CD4-positive, alpha-beta T cell treated with Interferon gamma for 1 hour (primary cell): ENCODE measurements at places on chromosomes 6 and 20.

DNA sequence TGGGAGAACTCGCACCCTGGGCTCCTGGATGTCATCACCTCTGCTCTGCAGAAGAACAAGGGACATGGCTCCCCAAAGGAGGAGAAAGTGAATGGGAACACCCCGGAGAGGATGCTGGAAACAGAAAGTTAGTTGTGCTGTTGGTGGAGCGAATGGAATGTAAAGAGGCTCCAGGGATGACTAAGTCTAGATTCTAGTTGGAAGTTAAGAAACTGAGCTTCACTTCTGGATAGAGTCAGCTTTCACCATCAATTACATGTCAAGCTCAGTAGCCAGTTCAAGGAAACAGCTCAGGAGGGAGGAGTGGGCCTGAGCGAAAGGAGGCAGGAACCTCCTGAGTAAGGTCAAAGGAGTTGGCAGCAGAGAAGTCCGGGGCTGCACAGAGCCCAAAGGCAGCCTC is 132.1 kb upstream of the ARID1B start:
- no peak for DNase-seq

- DNase-seq, result no peak
These were observed 10.8 kb downstream of the IPCEF1 start for GRCh38 chr6:154345811-154346210.

GRCh38 chr6:146154197-146154596 is 125.3 kb downstream of the GRM1 start:
- DNase-seq, result no peak

GRCh38 chr20:64146301-64146935 is 17.8 kb upstream of the MYT1 start:
- no peak for DNase-seq

GRCh38 chr6:14751645-14752175 is 494.2 kb upstream of the JARID2 start:
- DNase-seq, result no peak

DNA sequence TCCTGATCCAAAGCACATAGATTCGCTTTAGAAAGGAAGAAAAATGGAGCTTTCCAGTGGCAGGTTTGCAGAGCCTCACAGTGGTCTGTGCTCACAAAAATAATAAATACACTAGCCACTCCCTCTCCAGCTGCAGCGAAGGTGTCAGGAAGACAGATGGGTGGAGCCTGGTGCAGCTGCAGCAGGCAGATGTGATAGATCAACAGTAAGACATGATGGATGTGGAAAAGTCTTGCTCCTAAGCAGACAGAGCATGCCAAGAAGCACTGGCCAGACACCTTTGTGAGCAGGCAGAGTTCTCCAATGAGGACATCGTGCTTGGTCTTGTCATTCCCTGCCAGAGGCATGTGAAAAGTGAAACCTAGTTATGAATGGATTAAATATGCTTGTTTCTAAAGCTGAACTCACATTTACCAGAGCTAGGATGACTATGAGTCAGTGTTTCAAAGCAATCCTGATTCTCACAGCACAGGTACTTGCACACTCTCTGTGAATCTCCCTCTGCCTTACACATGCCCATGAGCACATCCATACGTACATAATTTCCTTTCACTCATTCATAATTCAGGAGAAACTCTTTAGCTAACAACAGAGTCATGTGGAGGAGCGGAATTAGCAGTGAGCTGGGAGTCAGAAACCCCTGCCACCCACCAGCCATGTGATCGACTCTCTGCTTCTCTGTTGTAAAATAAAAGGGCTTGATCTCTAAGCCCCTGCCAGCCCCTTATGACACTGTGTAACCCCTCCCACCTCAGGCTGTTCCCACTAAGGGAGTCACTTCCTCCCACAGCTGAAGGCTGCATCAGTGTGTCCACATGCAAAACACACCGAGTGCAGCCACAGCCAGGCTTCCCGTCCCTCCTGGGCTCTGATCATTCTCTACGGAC is 111.2 kb downstream of the SCML4 start:
- DNase-seq, result peak; percentile 21

DNA sequence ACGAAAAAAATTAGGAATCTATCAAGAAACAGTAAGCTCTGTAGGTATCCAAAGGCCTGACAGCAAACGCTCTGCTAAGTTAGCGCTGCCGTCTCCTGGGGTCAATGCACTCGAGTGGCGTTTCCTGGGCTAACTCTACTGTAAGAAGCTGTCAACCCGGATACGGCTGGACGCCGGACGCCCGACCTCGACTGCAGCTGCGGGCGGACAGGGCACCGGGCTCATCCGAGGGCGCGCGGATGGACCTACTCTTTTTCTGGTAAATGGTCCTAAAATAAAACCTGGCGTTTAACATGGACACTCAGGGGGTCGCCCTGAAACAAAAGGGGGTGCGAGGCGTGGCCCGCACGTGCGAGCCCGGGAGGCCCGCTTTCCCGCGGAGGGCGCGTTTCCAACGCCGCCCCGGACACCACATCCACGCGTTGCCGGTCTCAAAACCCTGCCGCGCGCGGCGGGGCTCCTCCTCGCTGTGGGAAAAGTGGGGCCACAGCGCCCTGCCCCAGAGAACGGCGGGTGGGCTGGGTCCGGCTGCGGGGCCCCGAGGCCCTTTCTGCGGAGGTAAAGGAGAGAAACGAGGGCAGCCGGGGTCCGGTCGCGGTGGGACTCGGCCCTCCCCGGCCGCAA is 537 bp downstream of the TCP1 start:
- DNase-seq, result no peak

DNA sequence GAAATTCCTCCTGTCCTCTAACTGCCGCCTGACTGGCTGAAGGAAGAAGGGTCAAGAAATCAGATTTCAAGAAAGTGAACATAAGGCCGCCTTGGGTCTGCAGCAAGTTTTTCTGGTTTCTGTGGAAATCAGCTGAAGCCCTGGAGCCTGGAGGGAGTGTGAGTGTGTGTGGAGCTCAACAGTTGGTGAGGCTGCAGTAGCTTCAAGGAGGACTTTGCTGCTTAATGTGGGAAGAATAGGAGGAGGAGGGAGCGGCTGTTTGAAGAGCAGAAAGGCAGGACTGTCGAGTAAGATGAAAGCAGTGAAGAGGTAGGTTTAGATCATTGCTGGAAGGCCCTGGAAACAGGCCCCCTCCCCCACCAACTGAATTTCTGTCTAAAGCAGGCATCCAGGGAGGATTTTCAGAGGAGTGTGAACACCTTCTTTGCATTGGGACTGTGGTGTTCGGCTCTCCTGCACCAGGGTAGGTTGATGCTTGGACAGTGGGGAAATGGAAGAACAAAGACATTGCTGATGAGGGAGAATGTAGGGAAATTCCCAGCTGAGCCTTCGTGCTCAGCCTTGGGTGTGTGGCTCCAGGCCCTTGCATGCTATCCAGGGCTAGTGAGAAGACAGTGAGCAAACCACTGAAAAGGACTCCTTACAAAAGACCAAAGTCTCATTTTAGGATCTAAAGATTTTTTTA is 79.5 kb upstream of the VSTM2L start:
- no peak for DNase-seq

DNA sequence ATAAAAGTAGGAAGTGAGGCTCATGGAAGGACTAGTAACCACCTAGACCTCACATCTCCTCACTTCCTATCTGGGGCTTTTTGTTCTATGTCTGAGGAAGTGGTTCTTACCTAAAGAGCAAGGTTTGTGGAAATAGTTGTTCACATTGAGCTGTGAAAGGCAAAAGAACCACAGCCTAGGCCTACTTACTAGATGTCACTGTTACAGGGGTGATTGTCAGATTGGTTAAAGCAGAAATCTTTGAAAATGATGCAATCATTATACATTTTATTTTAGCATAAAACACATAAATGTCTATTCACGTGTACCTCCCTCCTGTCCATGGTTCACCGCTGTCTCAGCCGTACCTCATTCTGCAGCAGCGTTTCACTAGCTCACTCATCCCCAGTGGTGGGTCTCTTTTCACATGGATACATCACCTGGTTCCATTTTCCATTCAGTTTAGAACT is 268.8 kb downstream of the TMEM242 start:
- no peak for DNase-seq

DNA sequence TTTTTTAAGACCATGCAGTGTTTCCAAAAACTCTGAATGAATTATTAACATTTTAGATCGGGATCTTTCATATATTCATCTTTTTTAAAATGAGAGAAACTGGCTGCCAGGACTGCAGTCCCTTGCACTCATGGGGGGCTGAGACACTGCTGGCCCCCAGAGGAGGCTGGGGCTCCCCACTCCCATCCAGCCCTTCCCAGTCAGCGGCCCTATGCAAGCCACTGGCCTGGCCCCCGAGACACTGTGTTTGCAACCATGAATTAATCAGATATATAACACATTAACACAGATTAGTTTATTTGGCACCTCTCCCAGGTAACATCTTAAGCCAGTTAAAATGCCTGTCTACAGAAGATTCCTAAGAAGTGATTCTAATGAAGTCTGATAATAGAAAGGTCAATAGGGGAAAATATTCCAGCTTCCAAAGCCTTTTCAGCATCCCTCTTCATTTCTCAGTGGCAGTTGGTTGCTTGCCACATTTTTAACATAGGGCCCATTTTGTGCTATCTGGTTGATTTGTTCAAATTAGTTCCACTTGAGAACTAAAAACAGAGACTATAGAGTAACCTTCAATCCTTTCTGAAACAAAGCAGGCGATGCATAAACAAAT is 184.4 kb upstream of the FBXL4 start:
- no peak for DNase-seq

GRCh38 chr6:20931093-20931492 is 396.8 kb downstream of the CDKAL1 start:
- DNase-seq, result no peak

- no peak for DNase-seq
These were observed 28.4 kb upstream of the ANKRD60 start for GRCh38 chr20:58256842-58257241.

- DNase-seq, result no peak
These were observed 504.3 kb upstream of the SLC35B3 start for GRCh38 chr6:8939615-8940014.
